Small intestine (tissue), 16 donors: ENCODE measurements at places on chromosomes 4 and X. TPM values are rescaled to one million over a fixed set of nuclear protein-coding genes. Genes with fewer than 3 reads are reported as not detected.
A peak's percentile ranks its signal among the peaks of the same experiment; 100 is the strongest.

- DNase-seq, result no peak
Observed at GRCh38 chrX:152930516-152930915, 32.6 kb downstream of the ZNF185 start.

The GABRQ gene
- not detected for polyA plus RNA-seq

GRCh38 chr4:42816880-42817400 lies 75.6 kb upstream of the GRXCR1 start:
- no peak for DNase-seq

DNA sequence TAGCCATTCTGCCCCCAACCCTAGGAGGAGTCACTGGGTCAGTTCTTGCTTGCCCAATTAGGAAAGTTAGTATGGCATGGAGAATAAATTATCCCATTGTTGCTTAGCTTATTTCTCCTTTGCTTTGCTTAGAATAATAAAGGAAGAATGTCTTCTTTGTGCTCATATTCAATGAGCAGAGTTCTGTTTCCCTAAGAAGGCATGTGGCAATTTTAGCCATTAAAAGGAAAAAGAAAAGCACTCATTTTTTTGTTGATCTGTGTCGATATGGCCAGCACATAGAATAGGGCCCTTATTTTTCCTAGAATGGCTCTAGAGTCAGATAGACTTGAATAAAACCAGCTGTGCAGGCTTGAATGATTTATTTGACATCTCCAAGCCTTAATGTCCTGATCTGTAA lies 166.4 kb upstream of the PPARGC1A start:
- no peak for DNase-seq

DNA sequence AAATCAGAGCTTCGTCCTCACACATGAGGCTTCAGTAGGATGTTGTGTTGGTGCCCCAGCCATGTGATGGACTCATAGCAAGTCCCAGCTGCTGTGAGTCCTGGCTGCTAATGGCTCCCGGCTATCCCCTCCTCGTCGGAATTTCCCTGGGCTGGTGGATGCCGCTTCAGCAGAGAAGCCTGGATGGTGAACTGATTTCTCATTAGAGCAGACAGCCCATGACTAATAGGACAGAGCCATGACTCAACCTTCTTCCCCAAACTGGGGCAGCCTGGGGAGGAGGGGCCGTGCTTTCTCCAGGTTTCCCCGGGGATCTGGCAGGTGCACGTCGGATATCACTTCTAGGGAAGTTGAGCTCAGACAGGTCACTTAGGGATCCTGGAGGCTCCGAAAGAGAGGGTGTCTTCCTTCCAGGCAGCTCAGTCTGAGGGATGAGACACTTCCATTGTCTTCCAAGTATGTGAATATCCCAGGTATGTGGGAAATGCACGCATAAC lies 112.7 kb downstream of the ASMT start:
- no peak for DNase-seq

- peak; percentile 60 for DNase-seq
Observed at GRCh38 chr4:185559915-185560281, 24.6 kb upstream of the PDLIM3 start.

- no peak for DNase-seq
Observed at GRCh38 chr4:155891058-155891457, 12.4 kb upstream of the TDO2 start.

The MAGEA1 gene
- polyA plus RNA-seq, result not detected

DNA sequence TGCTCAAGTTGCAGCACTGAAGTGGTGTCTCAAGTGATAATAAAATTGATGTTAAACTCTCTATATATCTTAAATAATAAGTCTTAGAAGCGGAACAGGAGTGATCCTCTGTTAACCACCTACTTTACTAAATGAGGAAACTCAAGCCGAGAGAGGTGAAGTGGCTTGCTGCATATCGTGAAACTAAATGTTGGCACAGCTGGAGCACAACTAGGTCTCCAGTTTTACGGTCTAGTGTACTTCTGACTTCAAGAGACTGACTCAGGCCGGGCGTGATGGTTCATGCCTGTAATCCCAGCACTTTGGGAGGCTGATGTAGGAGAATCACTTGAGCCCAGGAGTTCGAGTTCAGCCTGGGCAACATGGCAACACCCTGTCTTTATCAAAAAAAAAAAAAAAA lies 35.5 kb upstream of the PLS3 start:
- no peak for DNase-seq

The DIPK2B gene
- 8.6 TPM for polyA plus RNA-seq

DNA sequence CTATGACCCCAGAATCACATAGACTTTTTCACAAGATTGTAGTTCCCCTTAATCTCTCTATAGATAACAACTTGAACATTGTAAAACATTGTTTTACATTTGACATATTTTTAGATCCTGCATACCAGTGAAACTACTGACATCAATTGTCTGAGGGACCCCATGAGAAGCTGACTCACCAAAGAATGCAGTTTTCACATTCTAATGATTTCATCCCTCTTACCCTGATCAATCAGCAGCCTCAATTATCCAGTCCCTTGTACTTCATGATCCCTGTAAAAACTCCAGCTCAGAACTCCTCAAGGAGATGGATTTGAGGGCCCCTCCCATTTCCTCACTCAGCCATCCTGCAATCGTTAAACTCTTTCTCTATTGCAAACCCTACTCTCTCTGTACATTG lies 411.0 kb upstream of the NDST3 start:
- no peak for DNase-seq

The SPIN2A gene
- 1.8 TPM for polyA plus RNA-seq

The SEL1L3 gene
- 42.7 TPM for polyA plus RNA-seq

The UCP1 gene
- not detected for polyA plus RNA-seq

DNA sequence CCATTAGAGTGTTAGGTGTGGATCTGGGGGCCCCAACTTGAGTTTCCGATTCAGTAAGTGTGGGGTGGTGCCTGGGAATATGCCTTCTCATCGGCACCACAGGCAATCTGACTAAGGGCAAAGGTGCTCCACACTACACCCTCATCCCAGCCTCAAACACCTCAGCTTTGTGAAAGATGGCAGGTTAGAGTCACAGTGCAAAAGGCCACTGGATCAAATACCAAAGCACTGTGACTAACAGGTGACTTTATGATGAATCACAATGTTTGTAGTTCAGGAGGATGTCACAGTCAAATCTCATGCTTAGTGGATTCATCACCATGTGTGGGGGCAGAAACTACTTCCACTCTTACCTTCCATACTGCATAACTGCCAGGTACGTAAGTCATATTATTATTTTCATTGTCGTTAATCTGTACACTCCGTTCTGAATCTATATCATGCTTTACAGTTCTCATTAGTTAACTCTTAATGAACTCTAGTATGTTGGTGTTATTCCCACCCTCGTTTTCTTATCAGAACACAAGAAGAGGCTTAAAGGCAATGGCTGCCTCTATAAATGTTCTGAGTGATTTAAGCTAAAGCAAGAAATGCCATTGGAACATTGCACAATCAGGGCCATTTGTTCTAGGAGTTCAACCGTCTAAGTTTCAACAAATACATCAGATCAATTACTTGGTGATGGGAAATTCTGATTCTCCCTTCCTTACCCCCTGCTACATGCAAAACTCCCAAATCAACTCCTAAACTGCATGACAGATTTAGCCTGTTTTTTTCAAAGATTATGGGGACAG lies 50.2 kb downstream of the PRKG2 start:
- DNase-seq, result peak; percentile 97

DNA sequence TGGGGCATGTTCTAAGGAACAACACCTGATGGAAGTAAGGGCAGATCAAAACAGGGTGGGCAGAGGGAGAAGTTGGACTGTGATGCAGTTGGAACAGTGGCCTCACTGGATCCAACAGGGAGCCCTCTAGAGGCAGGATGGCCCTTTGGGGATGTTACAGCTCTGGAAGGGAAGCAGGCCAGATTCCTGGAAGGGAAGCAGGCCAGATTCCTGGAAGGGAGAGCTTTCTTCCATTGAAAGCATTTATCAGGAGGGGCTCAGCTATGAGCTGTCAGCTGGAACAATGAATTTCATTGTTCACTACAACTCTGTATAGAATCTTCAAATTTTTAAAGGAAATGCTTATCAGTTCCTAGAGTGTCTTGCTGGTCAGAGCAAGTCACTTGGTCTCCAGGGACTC lies 17.7 kb downstream of the IL15 start:
- DNase-seq, result peak; percentile 36

DNA sequence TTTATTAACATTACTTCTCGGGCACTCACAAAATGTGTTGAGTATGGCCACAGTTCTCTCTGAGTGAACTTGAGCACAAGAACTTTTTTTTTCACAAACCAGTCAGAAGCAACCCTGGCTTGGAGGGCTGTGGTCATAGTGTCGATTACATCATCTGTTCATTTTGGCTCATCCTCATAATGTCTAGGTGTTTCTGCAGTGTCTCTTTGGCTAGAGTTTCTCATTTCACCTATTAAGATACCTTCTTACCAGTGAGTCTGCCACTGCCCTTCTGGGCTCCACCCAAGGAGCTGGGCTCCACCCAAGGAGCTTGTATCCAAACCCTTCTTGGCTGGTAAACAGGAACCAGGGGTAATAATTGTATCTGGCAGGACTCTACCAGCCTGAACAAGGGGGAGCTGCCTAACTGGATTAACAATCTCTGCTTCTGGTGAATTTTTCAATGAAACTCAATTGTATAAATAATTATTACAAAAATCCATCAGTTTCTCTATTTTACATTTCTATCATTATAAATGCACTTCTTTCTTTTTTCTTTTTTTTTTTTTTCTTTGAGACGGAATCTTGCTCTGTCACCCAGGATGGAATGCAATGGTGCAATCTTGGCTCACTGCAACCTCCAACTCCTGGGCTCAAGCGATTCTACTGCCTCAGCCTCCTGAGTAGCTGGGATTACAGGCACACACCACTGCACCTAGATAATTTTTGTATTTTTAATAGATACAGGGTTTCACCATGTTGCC lies 667.7 kb upstream of the SLIT2 start:
- DNase-seq, result no peak

GRCh38 chrX:108299101-108299591 lies 139.1 kb downstream of the COL4A6 start:
- DNase-seq, result no peak

DNA sequence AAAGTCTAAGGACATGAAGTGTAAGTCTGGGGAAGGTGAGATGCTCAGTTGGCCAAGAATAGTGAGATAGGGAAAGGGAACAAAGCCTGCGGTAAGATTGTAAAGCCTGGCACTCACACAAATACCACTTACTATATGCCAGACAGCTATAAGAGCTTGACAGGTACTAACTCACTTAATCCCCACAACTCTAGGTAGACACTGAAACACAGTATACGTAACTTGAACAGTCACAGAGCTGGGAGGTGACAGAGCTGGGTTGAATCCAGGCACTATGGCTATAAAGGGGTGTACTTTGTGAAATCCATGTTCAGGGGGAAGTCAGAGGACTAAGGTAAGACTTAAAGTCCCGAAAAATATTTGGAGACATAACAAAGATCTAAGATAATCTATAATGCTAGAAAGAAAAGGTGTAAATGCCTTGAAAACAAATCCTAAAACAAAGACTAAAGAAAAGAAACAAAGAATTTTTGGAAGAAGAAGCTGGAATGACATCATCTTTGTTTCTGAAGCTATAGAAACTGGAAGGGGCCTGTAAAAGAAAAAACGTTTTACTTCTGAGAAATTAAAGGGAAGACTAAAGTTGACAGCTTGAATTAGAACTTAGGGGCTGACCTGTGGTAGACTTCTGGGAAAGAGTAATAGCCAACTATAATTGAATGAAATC lies 172.5 kb downstream of the PPP3CA start:
- DNase-seq, result no peak

- no peak for DNase-seq
Observed at GRCh38 chrX:71056867-71057266, 11.3 kb downstream of the SNX12 start.

DNA sequence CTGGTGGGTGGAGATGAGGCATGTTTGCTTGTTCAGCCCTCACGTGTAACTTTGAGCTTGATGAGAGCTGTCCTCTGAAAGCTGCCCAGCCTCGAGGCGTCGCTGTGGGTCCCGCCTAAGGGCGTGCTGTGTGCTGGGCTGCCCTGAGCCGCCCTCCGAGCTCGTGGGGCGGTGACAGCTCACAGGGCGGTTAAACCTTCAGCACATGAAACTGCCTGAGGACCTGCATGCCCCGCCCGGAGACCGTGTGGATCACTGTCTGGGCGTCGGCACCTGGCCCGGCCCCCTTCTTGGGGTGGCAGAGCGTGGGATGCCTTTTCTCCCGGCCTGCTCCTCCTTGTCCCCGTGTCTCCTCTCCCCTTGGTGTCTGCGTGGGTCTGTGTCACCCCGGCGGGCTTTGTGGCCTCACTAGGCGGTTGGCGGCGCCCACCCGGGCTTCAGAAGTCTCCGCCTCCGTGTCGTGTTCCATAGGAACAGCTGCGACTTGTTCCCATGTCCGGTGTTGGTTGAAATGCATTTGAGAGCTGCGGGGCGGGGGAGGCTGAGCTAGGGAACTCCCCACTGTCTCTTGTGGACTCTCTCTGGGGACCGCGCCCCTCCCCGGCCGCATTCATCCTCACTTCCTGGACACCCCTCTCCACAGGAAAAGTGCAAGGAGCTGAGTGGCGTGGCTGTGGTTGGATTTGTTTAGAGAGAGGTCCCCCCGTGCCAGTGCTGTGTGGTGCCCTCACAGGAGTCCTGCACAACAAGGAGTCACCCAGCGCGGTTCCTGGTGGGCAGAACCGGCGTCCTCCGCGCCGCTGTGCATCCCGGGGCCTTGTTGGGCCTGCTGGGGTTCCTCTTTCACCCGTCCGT lies 6.8 kb downstream of the AKAP17A start:
- DNase-seq, result no peak

GRCh38 chr4:3188118-3188517 lies 60.8 kb upstream of the MSANTD1 start:
- DNase-seq, result no peak

The PPARGC1A gene
- polyA plus RNA-seq, result 2.6 TPM

The SOWAHB gene
- 5.3 TPM for polyA plus RNA-seq

DNA sequence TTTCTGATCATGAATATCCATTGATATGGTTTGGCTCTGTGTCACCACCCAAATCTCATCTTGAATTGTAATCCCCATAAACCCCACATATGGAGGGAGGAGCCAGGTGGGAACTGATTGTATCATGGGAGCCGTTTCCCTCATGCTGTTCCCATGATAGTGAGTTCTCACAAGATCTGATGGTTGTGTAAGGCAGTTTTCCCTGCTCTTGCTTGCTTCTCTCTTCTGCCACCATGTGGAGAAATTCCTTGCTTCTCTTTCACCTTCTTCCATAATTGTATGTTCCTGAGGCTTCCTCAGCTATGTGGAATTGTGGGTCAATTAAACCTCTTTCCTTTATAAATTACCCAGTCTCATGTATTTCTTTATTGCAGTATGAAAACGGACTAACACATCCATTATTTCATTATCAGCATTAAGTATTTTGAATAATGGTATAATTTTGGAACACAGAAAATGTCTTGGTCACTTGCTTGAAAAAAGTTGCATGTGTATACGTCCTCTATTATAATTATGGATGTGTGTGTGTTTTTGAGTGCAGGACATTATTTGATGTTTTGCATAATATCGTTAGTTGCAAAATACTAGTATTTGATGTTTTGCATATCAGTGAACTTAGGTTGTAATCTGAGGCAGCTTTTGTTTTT lies 334.6 kb downstream of the PCDH10 start:
- peak; percentile 9 for DNase-seq

DNA sequence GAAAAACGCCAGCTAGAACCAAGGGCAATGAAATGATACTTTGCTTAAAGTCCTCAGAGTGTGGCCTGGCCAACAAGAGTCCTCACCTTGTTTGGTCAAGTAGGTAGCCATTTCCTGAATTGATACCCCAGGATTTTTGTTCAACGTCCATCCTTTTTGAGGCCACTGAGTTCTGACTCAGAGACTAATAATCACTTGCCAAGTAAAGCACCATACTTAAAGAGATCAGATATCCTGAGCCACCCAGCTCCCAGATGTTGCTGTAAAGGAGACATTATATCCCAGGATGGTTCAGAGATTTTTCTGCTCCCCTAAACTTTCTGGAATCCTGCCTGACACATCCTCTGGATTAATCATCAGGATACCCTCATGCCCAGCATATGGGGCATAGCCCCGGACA lies 190.9 kb downstream of the RAP1GDS1 start:
- DNase-seq, result no peak

- no peak for DNase-seq
Observed at GRCh38 chr4:94375364-94375763, 32.7 kb upstream of the HPGDS start.
